Mesendoderm (in vitro differentiated cells): ENCODE measurements at places on chromosomes 3 and 15.

- DNase-seq = no peak
- peaks cover 2% of the 10 kb centered on the region for H3K4me1 ChIP-seq
- H3K27ac ChIP-seq = no peak overlapping the region
- H3K36me3 ChIP-seq = no peaks in the 10 kb centered on the region
- H3K27me3 ChIP-seq = no peaks in the 10 kb centered on the region
Observed at GRCh38 chr3:66712210-66712609, 211.4 kb upstream of the LRIG1 start.

DNA sequence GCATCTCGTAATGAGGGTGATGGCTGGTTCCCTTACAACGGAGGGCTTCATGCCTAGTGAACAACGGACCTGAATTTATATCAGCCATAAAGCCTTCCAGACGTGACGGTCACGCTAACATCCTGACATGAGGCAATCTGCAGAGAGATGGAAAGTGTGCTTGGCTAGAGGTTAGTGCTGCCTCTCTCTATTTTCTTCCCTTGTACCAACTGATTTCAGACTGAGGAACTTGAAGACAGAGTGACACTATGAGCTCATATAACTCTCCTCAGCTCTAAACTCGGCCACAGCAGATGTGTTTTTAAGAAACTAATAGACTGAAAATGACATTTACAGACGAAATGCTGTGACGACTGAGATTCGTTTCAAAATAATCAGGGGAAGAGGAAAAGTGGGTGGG lies 122.4 kb downstream of the XXYLT1 start:
- no peak for DNase-seq
- H3K27ac ChIP-seq = no peak overlapping the region
- H3K4me1 ChIP-seq = peaks cover 13% of the 10 kb centered on the region
- H3K4me3 ChIP-seq = no peak overlapping the region
- no peaks in the 10 kb centered on the region for H3K27me3 ChIP-seq

- H3K4me3 ChIP-seq = no peak overlapping the region
- H3K4me1 ChIP-seq = peaks cover 6% of the 10 kb centered on the region
- H3K36me3 ChIP-seq = no peaks in the 10 kb centered on the region
- no peaks in the 10 kb centered on the region for H3K27me3 ChIP-seq
Observed at GRCh38 chr3:99921986-99922385, 104.3 kb downstream of the CMSS1 start.

- DNase-seq = no peak
- H3K27me3 ChIP-seq = no peaks in the 10 kb centered on the region
- H3K27ac ChIP-seq = no peak overlapping the region
- H3K4me1 ChIP-seq = no peaks in the 10 kb centered on the region
- no peak overlapping the region for H3K4me3 ChIP-seq
Observed at GRCh38 chr3:118101891-118102290, 932.8 kb downstream of the IGSF11 start.

DNA sequence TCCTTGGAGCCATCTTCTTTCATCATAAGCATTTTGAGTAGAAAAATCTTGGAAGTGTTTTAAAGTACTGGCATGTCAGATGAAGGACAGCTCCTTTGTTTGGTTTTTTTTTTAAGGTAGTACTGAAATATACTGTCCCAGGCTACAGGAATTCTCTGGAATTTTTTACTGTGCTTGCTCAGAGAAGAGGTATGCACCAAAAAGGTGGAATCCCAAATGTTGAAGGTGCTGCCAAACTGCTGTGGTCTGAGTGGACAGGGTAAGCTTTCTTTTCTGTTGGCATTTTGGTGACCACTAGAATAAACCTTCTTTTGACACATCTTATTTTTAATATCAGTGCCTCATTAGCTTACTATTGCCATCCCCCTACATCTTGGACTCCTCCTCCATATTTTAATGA lies 7.2 kb downstream of the GNL3 start:
- no peak overlapping the region for H3K27ac ChIP-seq
- H3K36me3 ChIP-seq = peaks cover 40% of the 10 kb centered on the region
- H3K4me1 ChIP-seq = no peaks in the 10 kb centered on the region
- H3K27me3 ChIP-seq = no peaks in the 10 kb centered on the region
- no peak overlapping the region for H3K4me3 ChIP-seq

DNA sequence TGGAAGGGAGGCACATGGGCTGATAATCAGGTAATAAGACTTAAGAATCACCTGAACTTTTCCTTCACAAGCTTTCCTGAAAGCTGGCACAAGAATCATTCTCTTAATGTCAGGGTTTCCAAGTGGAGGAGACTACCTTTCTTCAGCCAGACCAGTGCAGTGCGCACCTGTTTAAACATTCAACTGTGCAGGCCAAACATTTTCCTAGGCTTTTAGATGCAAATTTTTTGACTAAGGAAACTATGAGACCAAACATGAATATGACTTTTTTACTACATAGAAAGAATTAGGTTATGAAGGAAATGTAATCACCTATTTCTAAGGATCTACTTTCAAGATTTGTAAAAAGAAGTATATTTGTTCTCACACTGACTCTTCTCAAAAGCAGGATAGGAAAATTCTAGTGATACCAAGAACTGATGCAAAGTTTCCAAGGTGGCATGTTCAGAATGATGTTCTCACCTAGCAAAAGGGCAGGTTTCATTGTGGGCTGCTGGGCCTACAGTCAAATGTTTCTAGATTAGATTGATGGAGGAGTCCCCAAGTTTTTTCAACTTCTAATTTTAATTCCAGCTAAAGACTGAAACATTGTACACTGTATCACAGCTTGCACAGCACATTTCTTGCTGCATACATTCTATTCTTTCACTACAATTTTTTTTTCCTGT lies 339.1 kb downstream of the TIGIT start:
- DNase-seq = no peak
- no peak overlapping the region for H3K27ac ChIP-seq
- H3K4me3 ChIP-seq = no peak overlapping the region

GRCh38 chr15:68218847-68219798 lies 10.4 kb downstream of the CLN6 start:
- H3K27ac ChIP-seq = no peak overlapping the region
- H3K4me3 ChIP-seq = no peak overlapping the region
- H3K4me1 ChIP-seq = no peaks in the 10 kb centered on the region
- H3K36me3 ChIP-seq = no peaks in the 10 kb centered on the region

DNA sequence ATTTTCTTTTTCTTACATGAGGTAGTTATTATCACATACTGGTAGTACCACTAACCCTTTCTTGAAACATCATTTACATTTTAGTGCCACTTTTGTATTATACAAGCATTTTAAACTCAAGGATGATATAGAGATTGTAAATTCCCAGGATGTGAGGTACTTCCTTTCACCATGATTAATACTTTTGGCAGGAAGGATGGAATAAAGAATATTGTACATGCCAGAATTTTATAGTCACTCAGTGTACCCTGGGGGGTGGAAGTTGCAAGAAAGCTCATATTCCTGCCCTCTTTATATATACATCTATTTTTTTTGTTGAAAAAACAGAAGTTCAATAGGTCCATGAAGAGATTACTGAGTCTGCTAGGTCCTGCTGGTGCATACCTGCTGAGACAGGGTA lies 141.0 kb upstream of the PLSCR5 start:
- no peaks in the 10 kb centered on the region for H3K27me3 ChIP-seq
- no peak overlapping the region for H3K4me3 ChIP-seq
- H3K36me3 ChIP-seq = no peaks in the 10 kb centered on the region

GRCh38 chr15:92583096-92584034 lies 72.2 kb downstream of the FAM174B start:
- no peak overlapping the region for H3K27ac ChIP-seq
- H3K4me1 ChIP-seq = no peaks in the 10 kb centered on the region
- H3K27me3 ChIP-seq = no peaks in the 10 kb centered on the region
- no peak for DNase-seq
- H3K4me3 ChIP-seq = no peak overlapping the region

- no peak for DNase-seq
- no peak overlapping the region for H3K27ac ChIP-seq
- H3K27me3 ChIP-seq = no peaks in the 10 kb centered on the region
- no peaks in the 10 kb centered on the region for H3K4me1 ChIP-seq
- no peaks in the 10 kb centered on the region for H3K36me3 ChIP-seq
- no peak overlapping the region for H3K4me3 ChIP-seq
Observed at GRCh38 chr15:76994496-76994895, 430 bp upstream of the PSTPIP1 start.

DNA sequence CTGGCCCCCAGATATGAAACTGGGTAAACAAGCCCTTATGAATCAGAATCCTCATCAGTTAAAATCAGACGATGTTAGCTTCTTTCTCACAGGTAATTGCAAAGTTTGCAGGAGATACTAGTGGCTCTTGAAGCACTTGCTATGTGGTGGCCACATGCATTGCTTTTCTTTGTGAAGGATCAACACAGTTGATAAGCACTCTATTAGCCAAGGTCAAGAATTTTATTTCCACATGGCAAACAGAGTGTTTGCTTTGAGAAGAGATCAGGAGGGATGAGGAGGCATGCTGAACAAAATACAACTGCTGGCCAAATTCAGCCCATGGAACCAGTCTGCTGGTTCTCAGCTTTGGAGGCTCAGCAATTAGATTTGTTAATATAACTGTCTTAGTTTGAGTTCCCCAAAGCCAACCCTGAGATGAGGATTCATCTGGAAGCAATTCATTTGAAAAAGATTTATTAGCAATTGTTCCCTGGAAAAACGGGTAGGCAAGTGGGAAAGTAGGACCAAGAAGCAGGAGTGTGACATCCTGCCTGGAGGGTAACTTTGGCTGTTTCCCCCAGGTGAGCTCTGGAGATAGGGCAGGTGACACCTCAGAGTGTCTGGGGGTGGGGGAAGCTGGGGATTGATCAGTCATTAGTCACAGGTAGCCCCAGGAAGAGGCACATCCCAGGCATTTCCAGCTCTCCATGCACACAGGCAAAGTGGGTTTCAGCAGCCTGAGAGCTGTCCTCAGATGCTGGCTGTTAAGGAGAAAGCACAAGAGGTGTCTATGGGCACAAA lies 180.3 kb downstream of the ABHD5 start:
- no peaks in the 10 kb centered on the region for H3K27me3 ChIP-seq
- no peak overlapping the region for H3K4me3 ChIP-seq
- H3K4me1 ChIP-seq = peaks cover 7% of the 10 kb centered on the region
- H3K27ac ChIP-seq = no peak overlapping the region

DNA sequence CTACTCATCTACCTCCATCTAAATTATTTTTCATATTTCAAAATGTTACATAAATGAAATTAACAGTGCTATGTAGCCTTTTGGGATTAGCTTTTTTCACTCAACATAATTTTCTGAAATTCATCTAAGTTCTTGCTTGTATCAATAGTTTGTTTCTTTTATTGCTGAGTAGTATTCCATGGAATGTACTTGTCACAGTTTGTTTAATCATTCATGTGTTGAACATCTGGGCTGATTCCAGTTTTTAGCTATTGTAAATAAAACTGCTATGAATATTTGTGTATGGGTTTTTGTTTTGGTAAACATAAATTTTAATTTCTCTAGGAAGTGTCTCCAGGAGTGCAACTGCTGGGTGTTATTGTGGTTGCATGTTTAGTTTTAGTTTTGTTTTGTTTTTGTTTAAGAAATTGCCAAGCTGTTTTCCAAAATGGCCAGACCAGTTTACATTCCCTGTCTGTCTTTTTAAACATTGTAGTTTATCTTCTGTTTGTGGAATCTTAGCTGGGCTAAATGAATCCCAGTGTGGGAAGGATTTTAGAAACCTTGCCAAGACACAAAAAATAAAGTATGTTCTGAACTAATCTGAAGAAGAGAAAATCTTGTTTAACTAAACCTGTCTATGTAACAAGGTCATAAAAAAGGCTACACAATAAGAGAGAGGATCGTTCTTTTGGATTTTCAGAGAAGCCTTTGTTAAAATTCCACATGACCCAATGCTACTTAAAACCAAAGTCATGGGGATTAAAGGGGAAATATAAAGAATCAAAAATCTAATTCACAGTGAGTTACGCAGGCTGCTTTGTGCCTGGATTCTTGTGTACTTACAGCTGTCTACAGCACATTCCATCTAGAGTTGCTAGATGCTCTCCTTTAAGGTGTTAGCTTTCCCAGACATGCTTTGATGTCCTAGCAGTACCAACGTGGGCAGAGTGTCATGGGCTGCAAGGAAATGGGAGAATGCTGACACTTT lies 129.2 kb upstream of the SUCLG2 start:
- no peak for DNase-seq
- H3K4me1 ChIP-seq = peaks cover 2% of the 10 kb centered on the region
- H3K27me3 ChIP-seq = no peaks in the 10 kb centered on the region
- no peaks in the 10 kb centered on the region for H3K36me3 ChIP-seq

- H3K27ac ChIP-seq = no peak overlapping the region
- no peaks in the 10 kb centered on the region for H3K36me3 ChIP-seq
- no peak overlapping the region for H3K4me3 ChIP-seq
- DNase-seq = no peak
Observed at GRCh38 chr3:21879184-21879886, 128.3 kb upstream of the ZNF385D start.

- H3K36me3 ChIP-seq = no peaks in the 10 kb centered on the region
- no peaks in the 10 kb centered on the region for H3K27me3 ChIP-seq
- H3K4me3 ChIP-seq = no peak overlapping the region
- no peak for DNase-seq
- H3K4me1 ChIP-seq = no peaks in the 10 kb centered on the region
Observed at GRCh38 chr15:58415636-58416035, 16.2 kb upstream of the LIPC start.

GRCh38 chr3:117541721-117542120 lies 832.1 kb downstream of the TUSC7 start:
- no peak overlapping the region for H3K4me3 ChIP-seq
- no peaks in the 10 kb centered on the region for H3K27me3 ChIP-seq
- no peaks in the 10 kb centered on the region for H3K36me3 ChIP-seq
- H3K27ac ChIP-seq = no peak overlapping the region

GRCh38 chr3:51156147-51156546 lies 228.9 kb upstream of the MANF start:
- H3K27ac ChIP-seq = no peak overlapping the region
- H3K27me3 ChIP-seq = no peaks in the 10 kb centered on the region
- no peaks in the 10 kb centered on the region for H3K36me3 ChIP-seq
- H3K4me1 ChIP-seq = no peaks in the 10 kb centered on the region

DNA sequence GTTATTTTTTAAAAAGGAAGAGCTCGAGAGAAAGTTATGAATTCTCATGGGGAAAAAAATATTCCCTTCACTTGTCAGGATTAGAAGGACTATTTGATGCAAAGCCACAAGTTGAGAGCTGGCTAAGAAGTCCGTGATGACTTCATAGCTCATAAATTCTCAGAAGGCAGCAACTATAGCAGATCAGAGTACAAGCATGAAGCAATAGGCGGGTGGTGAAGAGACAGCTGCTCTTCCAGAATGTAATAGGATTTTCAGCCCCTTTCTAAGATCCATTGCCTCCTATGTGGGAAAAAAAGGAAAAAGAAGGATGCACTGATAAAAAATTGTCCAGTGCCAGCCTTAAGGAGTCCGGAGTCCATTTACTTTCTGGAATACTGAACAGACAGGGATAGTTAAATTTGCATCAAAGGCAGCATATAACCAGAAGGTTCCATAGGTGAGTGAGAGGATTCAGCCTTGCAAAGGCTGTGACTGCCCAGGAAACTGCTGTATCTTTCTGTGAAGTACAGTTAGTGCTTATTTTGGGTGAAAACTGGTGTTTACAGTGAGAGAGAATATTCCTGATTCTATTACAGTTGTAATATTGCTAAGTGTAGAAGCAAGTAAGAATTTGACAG lies 929.5 kb upstream of the ALCAM start:
- H3K27ac ChIP-seq = peak overlapping the region; percentile 77
- peaks cover 3% of the 10 kb centered on the region for H3K4me1 ChIP-seq
- no peak overlapping the region for H3K4me3 ChIP-seq
- H3K36me3 ChIP-seq = no peaks in the 10 kb centered on the region
- peak; percentile 25 for DNase-seq
- no peaks in the 10 kb centered on the region for H3K27me3 ChIP-seq

GRCh38 chr3:178487752-178488151 lies 48.5 kb upstream of the KCNMB2 start:
- DNase-seq = no peak
- H3K27ac ChIP-seq = no peak overlapping the region
- H3K27me3 ChIP-seq = no peaks in the 10 kb centered on the region
- no peak overlapping the region for H3K4me3 ChIP-seq

- no peak for DNase-seq
- H3K4me1 ChIP-seq = peaks cover 2% of the 10 kb centered on the region
- H3K36me3 ChIP-seq = no peaks in the 10 kb centered on the region
- no peaks in the 10 kb centered on the region for H3K27me3 ChIP-seq
- H3K27ac ChIP-seq = no peak overlapping the region
Observed at GRCh38 chr3:105802118-105802706, 66.6 kb downstream of the CBLB start.
